Amniotic epithelial cell (primary cell): ENCODE measurements at places on chromosomes 6 and 20.

DNA sequence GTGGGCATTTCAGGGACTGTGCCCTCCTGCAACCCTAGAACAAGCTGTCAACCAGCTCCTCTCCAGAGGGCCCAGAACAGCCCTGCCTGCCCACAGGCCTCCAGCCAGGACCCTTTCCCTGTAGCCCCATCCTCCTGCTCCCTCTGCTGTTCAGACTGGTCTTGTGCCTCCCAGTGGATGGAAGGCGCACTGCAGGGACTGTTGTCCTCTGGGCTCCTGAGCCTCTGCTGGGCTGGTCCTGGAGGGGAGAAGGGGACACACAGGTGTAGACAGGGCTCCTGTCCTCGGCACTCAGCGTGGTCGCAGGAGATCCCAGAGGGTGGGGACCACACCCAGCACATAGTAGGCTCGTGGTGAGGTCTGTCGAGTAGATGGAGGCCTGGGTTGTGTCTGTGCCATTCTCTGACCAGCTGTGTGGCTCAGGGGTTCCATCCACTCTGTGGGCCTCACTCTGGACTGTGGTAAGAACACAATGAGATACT is 11.5 kb downstream of the ITPR3 start:
- DNase-seq: peak; percentile 33

DNA sequence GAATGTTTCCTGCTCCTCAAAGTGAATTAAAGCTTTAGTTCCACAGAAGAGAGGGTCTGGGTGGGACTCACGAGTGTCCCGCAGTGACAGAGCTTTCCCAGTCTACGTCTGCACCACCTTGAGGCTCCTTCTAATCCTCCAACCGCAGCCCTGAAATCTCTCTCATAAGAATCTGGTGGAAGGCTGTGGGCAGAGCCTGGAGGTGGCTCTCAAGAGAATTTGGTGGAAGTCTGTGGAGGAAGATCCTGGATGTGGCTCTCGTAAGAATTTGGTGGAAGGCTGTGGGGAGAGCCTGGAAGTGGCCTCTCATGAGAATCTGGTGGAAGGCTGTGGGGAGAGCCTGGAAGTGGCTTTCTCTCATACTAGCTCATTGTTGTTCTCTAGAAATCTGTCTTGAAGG is 13.8 kb upstream of the DUSP22 start:
- DNase-seq: no peak

- peak; percentile 52 for DNase-seq
These were observed 11.5 kb downstream of the PRDM1 start for GRCh38 chr6:106097411-106098231.

- no peak for DNase-seq
These were observed 159.3 kb upstream of the PLCB4 start for GRCh38 chr20:8909596-8909995.

DNA sequence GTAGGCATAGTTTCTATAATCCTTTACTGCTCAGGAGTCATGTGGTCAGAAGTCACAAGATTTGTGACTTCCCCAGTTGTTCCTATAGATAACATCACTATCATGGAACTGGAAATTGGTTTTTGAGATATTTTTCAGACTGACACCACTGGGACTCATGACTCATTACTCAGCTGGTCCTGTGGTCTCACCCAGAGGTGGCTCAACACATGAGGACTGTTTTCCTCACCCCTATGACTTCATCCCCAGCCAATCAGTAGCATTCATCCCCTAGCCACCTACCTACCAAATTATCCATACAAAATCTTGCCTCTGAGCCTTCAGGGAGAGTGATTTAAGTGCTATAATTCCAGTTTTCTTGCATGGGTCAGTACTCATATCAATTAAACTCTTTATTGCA is 1217.7 kb downstream of the EPHA7 start:
- DNase-seq: peak; percentile 9

DNA sequence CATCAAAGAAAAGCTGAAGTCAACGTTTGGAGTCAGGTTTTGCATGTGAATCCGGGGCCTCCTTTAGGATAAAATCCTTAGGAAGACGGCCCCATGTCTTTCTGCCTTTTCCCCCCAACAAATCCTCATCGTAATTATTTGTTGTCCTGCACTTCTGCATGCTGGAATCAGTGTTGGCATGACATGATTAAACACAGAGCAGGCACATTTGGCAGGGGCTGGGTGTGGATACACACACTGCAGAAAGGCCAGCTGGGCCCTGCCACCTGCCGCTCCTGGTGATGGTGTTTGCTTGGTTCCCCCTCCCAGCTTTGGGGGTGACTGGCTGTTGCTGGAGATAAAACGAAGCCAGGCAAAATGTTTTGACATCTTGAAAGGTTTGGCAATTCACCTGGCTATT is 46.3 kb upstream of the FOXA2 start:
- DNase-seq: no peak
